Tibial nerve (tissue), 4 donors: ENCODE measurements at places on chromosomes 4 and X.

DNA sequence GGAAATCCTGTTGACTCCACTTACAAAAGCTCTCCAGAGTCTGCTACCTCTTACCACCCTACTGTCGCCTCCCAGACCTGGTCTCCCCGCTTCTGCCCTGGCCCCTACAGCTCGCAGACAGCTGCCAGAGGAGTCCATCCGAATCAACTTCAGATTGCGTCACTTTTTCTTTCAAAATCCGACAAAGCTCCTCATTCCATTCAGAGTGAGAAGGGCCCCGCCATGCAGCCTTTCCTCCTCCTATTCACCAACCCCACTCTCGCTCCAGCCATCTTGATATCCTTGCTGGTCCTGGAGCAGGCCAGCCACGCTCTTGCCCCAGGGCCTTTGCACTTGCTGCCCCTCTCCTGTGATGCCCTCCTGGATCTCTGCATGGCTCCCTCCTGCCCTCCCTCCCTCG lies 5.2 kb upstream of the OPN1LW start:
- no peak for DNase-seq

- no peak for DNase-seq
Measured at GRCh38 chr4:7302781-7303404, 110.6 kb downstream of the SORCS2 start.

DNA sequence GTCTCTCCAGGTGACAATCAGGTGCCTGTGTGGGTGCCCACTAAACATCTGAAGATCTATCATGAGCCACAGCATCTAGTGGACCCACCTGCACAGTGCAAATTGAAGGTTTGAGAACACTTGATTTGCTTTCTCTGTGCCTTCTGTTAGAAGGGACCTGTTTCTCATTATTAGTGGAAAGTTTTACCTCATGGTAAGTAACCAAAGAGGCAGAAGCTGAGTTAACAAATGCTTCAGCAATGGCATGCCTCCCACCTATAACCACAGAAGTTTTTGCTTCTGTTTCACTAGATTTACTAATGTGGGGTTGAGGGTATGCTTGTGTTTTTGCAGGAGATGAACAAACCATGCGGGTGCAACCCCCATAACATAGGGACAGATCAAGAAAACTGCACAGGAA lies 297.4 kb upstream of the DKK2 start:
- no peak for DNase-seq

- DNase-seq: no peak
Measured at GRCh38 chrX:44104699-44105098, 131.5 kb upstream of the NDP start.

DNA sequence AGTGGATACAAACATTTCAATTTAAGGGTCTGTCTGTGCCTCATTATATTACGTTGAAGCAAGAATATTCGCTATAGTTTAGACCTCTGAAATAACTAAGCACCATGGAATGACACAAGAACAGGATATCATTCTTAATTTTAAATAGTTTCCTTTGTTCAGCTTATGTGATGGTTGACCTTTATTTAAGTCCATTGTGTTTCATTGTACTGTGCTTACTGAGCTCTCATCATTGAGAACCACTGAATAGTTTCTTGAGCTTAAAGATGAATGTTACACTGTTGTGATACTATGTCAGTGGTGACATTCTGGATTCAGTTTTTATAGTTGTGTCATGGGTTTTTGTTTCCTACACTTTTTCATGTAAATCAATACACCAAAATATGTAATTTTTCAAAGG lies 239.3 kb downstream of the RPA4 start:
- DNase-seq: no peak

DNA sequence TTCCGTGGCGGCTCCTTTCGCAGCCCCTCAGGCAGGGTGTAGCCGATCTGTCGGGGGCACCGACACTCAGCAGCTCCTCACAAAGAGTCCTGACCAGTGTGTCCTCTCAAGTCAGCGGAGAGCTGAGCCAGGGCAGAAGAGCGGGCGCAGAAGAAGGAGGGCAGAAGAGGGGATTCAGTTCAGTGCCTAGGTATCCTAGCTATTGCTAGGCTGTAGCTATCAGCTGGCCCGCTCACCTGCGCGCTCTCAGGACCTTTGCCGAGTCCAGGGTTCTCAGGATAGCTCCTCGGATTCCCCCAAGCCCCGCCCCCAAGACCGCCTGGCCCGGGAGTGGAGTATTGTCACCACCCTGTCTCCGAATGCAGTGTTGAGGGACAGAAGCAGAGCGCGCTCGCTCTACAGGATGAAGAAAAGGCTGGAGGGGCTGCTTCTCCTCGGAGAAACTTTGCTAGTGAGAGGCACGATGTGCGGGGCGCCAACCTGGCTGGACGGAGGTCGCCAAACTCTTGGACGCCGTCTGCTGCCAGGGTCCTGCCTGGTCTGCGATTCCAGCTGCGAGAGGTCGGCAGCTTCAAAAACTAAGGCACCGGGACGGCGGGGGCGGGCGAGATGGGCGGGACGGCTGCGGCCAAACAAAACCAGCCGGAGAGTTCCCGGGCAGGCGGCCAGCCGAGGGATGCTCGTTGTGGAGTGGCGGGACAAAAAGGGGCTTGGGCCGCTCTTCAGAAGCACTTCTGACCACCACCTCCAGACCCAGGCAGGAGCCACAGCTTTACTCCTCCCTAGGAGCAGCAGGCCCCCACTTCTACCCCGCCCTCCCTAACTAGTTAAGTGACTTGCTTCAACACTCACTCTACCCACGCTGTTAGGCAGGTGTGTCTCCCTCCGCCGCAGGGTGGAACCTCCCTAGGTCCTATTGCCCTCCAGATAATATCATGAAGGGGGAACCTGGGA lies at the start of gene XKRX:
Gene XKRX (minus strand): TSS at position 258 of the 954 bp plus-strand sequence. CDS start 613 bp downstream, outside the sequence.
- DNase-seq: peak; percentile 4

- no peak for DNase-seq
Measured at GRCh38 chrX:69297506-69297905, 132.3 kb upstream of the PJA1 start.

- no peak for DNase-seq
Measured at GRCh38 chrX:36266155-36266554, 346.6 kb downstream of the CFAP47 start.

DNA sequence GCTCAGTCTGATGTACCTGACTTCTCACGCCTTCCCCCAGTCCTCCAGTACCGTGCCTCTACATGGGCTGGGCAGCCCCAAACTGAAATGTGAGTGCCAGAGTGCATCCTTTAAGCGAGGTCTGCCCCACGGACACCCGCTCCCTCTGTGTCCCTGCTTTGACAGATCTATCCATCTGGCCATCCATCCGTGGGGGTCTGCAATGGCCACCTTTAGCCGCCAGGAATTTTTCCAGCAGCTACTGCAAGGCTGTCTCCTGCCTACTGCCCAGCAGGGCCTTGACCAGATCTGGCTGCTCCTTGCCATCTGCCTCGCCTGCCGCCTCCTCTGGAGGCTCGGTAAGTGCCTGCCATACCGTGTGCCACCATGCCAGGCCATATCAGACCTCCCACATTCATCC lies 827 bp downstream of the PORCN start:
- no peak for DNase-seq

DNA sequence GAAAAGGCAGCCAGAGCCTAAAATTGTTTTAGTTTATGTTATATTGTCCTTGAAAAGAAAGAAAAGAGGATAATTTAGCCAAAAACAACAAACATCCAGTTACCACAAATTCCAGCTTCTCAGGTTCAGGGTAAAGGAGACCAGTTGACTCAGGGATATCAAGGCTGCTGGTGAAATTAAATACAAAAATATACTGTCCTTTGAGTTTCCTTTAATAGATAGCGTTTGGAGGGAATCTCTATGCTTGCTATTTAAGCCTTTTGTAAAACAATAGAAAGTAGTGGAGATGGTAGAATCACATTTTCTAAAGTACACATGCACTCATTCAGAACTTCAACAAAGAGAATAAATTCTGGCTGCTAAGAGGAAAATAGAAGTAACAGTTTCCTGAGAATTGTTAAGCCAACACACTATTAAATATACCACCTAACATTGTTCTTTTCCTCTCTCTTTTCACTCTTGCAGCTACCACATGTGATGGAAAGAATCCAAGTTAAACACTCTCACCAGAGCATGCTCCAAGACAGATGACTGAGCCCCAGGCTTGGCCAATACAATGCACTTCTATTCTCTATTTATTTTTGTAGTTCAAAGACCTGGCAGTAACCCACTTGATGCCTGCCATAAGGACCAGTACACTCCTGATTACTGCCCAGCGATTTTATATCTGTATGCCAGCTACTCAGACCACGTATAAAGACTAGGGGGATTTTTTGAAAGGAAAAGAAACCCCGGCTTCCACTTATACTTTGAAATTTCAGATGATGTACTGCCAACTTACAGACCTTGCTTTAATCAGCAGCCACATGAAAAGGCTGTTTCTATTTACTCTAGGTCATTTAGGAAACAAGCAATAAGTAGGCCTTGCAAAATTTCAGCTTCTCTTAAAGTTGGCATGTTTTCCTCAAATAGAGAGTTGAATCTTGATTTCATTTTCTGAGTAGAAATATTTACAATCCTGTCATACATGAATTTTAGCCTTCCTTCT lies 756.9 kb downstream of the FAT4 start:
- no peak for DNase-seq

DNA sequence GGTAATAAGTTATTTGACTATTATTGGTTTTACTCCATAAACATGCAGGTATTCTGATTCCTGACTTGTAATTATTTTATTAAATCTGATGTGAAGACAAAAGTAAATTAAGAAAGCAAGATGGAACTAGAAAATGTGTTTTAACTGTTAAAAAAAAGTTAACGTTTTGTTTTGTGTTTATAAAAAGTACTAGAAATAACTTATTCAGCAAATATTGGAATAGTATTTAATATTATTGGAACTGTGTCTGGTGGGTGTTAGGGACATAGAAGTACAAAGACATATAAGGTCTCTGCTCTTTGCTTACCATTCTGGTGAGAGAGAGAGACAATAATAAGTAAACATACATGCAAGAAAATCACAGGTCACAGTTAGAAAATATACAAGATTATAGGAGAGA lies 15.7 kb downstream of the TIFA start:
- DNase-seq: no peak

GRCh38 chr4:102625232-102625930 lies 124.2 kb downstream of the NFKB1 start:
- DNase-seq: no peak

DNA sequence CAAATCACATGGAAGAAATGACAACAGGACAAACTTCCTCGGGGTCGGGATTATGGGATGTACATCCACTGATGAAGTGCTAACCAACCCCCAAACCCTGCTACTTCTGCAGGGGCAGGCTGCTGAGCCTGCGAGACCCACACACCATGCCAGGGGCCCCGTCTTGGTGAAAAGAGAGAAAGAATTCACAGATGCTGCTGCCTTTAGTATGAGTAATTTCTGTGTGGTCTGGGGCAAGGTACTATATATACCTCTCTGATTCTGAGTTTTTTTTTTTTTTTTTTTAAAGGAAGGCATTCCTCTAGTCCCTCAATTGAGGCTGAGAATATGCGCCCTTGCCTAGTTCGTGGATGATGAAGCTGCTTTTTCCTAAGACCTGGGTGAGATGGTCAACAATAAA lies 24.8 kb downstream of the PDHA1 start:
- no peak for DNase-seq

GRCh38 chr4:86100539-86101215 lies 259.2 kb downstream of the MAPK10 start:
- no peak for DNase-seq

GRCh38 chr4:160127211-160127610 lies 1024.3 kb downstream of the RAPGEF2 start:
- no peak for DNase-seq

DNA sequence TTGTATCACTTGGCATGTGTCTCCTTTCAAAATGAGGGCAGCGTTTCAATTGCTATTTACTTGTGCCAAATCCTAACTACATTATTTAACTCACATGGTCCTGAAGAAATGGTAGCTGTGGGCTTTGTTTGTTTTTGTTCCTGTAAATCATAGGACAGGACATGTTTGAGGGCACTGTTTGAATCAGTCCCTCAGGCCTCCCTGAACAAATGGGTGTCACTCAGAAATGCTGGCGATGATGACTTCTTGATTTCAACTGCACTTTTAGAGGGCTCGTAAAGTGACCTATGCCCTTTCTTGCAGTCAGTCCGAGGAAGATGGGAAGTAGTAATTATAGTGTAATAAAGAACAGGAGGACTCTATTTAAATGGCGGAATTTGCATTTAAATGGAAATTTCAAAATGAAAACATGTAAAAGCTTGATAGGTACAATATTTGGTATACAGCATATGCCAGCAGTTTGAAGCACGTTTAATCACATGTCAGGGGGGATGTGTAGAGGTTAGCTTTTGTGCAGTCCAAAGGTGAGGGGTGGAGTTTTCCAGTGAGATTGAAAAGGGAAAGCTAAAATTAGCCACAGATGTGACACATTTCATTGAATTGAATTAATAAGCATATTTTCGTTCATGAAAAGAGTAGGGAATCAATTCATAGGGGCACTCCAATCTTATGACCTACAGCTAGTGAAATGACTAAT lies 1958.7 kb upstream of the IGFBP7 start:
- no peak for DNase-seq

DNA sequence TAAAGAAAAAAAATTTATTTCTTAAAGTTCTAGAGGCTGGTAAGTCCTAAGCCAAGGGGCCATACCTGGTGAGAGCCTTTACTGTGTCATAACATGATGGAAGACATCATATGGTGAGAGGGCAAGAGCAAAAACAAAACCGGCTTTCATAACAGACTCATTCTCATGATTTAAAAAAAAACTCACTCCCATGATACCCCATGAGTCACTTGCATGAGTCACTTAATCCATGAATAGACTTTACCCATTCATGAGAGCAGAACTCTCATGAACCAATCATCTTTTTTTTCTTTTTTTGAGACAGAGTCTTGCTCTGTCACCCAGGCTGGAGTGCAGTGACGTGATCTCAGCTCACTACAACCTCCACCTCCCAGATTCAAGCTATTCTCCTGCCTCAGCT lies 369.7 kb upstream of the DIAPH2 start:
- DNase-seq: no peak

GRCh38 chr4:150874338-150875226 lies 140.5 kb downstream of the LRBA start:
- DNase-seq: no peak

DNA sequence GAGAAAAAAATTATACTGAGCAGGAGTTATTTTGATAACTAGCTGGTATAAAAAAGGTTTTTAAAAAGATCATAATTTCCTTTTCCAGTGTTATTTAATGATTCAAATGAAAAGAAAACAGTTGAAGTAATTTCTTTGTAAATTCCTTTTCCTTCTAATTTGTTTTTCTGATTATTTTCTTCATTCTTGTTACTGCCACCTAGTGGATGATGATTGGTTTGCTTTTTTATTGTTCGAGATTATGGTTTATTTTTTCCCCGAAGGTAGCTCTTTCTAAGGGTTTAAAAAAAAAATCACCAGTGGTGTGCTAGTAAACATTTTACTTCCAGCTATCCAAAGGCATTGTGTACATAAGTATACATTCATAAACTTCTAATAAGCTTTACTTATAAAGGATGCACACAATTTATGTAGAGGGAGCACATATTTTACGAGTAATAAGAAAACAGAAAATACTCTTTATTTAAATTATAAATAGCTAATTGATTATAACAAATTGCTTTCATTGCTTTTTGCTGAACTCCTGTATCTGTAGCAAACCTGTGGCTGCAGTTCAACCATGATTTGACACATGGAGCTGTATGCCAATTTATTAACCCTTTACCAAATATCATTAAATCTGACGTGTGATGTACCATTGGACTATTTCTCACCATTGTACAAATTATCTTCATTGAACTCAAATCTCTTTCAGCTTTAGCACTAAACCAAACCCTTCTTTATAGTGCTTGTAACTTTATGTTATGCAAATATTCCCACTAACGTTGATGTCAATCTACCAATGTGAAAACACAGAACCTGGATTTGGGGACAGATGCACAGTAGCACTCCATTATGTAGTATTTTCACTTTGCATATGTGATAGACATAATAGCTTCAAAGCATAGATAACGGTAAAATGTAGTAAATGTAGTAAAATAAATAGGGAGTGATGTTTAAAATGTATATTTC lies 97.8 kb upstream of the ANK2 start:
- DNase-seq: no peak
